ENCODE measurements at places on chromosomes 3 and 15.
A peak's percentile ranks its signal among the peaks of the same experiment; 100 is the strongest.

DNA sequence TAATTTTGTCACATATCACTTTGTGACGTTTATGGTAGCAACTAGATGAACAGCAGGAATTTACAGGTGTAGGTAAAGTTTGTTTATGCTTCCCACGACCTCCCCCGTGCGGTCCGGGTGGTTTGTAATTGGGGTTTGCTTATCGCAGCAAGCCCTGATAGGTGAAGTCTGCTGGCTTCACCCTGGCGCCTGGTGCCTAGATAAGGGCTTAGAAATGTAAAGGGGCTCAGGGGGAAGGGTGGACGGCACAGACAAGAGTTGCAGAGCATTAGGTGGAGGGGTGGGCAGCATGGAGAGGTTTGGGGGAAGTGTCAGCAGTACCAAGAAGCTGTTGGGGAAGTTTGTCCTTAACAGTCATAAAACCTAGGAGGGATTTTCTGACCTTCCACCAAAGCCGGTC is 108.1 kb upstream of the RNF7 start:
- no peak for DNase-seq

- DNase-seq = no peak
Observed at GRCh38 chr3:51198477-51198876, 186.6 kb upstream of the MANF start.

GRCh38 chr3:56988458-56989168 is 71.9 kb upstream of the SPATA12 start:
- DNase-seq = peak; percentile 86

DNA sequence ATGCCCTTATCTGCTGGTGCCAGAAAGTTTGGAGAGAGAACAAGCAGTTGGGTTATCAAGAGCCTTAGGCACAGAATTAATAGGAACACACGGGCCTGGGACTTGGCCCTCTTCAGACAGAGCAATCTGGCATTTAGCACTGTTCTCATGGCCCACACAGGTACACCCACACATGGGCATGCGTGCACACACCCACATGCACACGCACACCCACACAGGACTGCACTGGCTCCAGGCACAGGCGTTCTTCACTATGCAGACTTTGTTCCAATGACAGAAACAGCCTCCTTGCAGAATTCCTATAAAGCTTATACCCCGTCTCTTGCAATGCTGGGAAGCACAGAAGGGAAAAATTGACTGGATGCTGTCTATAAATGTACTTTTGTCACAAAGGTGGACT is 36.3 kb downstream of the TMEM44 start:
- no peak for DNase-seq

GRCh38 chr15:90097475-90097874 is 4.8 kb downstream of the IDH2 start:
- no peak for DNase-seq

DNA sequence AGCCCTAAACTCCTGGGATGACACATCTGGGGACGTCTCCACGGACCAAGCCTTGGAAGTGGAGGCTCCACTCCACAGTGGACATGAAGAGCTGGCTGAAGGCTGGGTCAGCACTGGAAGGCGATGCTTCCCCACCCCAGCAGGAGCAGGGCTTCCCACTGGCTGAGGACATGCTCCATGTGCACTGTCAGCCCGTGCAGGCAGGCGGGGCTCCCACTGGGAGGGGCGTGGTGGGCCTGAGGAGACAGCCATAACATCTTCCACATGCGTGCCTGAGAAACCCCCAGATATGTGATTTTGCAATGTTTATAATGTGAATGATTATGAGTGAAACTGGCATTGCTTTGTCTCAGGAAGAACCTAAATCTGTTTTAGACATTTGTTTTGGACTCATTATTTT is 231.3 kb downstream of the KLF13 start:
- DNase-seq = no peak

DNA sequence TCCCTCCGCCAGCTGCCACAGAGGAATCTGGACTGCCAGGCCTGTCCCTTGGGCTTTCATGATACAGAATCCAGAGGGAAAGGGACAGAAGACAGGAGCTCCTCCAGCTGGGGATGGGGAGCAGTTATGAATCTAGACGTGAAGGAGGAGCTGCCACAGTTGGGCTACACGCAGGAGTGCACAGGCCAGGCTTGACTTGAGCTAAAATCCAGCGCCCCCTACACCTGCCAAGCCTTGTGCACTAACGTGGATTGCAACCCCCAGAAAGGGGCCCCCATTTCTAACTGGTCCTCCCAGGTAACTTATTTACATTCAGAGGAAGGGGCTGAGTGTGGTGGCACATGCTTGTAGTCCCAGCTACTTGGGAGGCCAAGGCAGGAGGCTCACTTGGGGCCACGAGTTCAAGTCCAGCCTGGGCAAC is 14.3 kb downstream of the KLHL6 start:
- no peak for DNase-seq

DNA sequence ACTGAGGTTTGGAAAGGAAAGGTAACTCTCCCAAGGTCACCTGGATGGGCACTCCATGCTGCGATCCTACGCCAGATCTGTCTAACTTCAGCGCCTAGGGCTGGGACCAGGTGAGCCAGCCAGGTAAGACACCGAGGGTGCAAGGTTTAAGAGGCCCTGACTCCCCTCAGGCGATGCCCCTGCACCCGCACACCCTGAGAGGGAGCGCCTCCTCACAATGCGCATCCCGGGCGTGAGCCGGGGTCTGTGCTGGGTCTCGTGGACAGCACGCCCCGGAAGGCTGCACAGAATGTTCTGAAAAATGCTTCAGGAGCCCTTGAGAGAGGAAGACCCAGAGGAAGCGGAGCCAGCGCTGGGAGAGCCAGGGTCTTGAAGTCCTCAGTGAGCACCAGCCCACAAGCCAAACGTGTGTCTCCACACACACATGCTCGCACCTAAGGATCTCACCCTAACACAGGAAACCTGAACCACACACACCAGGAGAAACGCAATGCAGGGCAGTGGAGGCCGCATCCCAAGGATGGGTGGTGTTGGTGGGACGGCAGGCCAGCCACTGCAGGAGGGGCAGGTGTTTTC is 142.0 kb downstream of the ADAMTS17 start:
- DNase-seq = no peak

- no peak for DNase-seq
Observed at GRCh38 chr15:69979783-69980182, 117.9 kb downstream of the TLE3 start.

DNA sequence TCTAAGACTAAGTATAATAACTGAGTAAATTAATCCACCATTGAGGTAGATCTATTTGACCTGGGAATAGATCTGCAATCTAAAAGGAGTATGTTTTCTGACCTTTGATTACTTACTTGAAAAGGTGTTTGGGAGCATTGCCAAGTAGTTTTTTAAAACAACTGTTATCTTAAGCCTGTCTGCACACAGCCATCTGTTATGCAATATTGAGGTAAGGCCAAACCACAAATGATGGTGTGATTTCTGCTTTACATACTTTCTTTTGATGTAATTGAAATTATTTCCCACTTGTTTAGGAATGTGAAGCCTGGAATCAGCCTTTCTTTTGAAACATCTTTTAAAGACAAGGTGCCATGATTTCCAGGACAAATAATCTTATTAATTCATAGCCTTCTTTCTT is 274.0 kb downstream of the BBX start:
- peak; percentile 58 for DNase-seq

DNA sequence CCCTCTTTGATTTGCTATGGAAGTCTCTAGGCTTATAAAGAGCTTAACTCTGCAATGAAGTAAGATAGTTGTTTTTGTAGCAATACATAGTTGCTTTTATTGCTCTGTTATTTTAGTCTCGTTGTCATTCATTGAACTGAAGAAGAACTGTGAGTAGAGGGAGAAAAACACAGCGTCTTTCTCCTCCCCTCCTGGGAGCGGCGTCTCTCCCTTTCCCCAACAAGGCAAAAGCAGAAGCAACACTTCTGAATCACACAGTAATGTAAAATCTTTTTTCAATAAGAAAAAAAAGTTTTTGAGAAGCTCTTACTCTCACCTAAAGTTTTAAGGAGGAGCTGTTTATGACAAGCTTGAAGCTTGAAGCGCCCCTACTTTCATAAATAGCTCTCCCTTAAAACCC is 119.3 kb upstream of the SLC7A14 start:
- no peak for DNase-seq

- no peak for DNase-seq
Observed at GRCh38 chr3:141386126-141386488, 17.8 kb downstream of the ZBTB38 start.

DNA sequence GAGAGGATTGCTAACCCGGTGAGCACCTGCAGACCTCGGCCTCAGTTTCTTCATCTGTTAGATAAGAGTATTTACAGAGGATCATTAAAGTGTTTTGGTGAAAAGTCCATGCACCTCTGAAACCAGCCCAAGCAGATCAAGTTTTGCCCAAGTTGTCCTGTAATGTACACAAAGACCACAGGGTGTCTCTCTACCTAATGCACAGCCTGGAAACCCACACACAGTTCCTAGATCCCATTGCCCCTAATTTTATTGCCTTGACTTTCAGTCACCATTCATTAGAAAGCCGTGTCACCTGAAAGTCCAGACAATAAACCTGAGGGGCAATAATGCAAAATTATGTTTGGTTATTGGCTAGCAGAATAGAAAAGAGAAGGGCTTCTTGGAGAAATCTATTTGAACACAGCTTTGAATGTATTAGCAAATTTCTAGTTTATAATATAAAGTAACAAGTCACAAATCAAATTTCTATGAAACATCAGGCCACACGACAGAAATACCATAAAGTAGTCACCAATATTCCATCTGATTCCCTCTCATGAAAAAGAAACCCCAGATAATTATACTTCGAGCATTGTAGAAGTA is 161.3 kb upstream of the SLC2A2 start:
- DNase-seq = peak; percentile 38

DNA sequence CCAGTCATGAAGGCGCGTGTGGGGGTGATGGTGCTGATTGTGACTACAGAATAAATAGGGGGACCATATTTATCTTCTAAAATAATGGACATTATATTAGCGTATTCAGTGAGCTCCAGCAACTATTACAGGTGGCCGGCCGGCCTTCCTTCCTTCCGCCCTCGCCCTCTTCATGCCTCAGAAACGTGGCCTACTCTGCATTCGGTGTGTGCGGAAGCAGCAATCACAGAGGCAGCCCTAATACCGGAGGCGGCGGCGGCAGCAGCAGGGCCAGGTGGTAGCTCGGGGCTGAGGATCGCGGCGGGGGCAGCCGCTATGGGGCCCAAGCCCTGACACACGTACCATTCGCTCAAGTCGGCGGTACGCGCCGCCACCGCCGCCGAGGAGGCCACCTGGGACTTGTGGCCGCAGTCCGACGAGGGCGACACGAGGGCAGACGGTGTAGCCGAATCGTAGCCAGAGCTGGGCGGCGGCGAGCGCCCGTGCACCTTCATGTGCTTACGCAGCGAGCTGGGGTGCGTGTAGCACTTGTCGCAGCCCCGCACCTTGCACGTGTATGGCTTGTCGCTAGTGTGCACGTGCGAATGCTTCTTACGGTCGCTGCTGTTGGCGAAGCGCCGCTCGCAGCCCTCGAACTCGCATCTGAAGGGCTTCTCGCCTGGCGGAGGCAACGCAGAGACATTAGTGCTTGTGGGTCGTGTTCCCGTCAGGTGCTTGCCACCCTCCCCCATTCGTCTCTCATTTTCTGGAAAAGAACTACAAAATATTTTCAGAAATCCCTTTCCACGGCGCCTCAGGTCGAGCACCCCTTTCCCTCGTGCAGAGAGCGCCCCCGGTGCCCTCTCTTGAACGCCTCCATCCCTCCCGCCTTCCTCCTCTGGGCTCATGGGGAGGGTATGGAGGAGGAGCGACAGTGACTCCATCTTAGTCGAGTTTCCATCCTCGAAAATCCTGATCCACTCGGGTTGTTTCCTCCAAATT is 15.5 kb downstream of the ZIC4 start:
- no peak for DNase-seq

GRCh38 chr3:107428051-107428858 is 51.0 kb downstream of the CCDC54 start:
- DNase-seq = no peak

DNA sequence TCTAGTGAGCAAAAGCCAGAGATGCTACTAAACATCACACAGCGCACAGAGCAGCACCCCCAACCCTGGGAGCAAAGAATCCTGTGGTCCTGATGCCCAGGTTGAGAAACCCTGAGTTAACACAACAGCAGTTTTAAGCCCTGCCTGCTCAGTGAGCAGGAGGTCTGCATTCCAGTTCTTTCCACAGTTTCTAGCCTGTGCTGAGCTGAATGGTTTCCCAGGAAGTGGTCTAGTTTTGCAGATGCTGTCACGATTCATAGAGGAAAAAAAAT is 171.1 kb upstream of the PROK2 start:
- DNase-seq = no peak

DNA sequence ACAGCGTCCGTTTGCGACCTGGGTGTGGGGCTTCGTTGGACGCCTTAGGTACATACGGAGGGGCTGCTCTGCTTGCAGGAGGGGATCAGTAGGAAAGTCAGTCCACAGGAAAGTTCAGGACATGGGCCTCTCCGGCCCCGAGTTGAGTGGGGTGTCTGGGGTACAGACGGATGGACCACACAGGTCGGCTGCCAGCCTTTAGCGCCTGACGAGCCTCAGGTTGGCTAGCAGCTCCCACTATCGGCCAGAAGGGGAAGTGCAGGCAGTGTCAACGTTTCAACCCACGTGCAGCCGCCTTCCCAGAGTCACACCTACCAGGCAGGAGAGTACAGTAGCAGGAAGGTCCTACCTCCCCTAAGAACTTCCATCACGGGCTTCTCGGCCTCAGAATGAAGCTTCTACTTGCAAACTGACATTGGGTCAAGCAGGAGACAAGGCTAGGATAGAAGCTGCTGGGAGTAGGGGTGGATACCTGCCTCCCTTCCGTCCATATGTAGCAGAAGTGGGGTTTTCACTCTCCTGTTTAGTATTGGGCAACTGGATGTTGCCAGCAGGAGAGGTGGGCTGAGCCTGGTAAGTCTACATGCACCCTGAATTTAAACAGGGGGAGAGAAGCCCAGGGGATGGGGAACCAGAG is 1.8 kb upstream of the SCN5A start:
- DNase-seq = peak; percentile 4

- DNase-seq = no peak
Observed at GRCh38 chr3:41120460-41120859, 78.8 kb upstream of the CTNNB1 start.

- DNase-seq = no peak
Observed at GRCh38 chr3:169760479-169760878, 4.4 kb downstream of the TERC start.

- DNase-seq = no peak
Observed at GRCh38 chr15:81534124-81534523, 160.1 kb upstream of the TMC3 start.

All from kidney glomerular epithelial cell (primary cell).